ENCODE measurements at places on chromosomes 2 and 18. TPM values are rescaled to one million over a fixed set of nuclear protein-coding genes. Genes with fewer than 3 reads are reported as not detected.

CDH20 gene
- not detected for total RNA-seq

DNA sequence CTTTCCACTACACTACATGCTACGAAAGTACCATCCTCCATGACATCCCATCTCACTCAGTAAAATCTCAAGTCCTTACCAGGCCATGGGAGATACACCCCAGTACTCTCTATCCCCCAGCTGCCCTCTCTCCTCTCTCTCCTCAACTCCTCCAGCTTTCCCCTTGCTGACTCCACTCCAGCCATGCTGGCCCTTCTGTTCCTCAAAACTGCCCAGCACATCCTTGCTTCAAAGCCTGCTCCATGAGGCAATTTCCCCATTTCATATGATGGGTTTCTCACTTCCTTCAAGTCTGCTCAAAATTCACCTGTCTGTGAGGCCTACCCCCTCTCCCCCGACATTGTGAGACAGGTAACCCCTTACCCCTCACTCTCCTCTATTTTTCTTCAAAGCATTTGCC is 8.6 kb downstream of the CHN1 start:
- DNase-seq, result no peak

GRCh38 chr2:181281206-181281832 is 175.9 kb upstream of the ITGA4 start:
- DNase-seq, result no peak

DNA sequence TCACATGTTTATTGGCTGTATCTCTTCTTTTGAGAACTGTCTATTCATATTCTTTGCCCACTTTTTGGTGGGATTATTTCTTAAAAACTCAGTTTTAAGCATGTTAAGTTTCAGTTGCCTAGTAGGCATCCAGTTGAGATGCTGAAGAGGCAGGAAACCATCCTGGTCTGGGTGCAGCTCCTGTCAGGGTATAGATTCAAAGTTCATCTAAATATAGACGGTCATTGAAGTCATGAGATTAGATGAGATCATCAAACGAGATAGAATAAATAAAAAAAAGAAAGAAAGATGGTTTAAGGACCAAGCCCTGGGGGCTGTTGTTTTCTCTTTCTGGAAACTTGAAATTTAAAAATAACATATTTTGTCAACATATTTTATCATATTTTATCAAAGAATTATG is 9.2 kb upstream of the DNAH7 start:
- DNase-seq, result peak; percentile 23

- no peak for DNase-seq
These were observed 45.5 kb upstream of the FOSL2 start for GRCh38 chr2:28347193-28347592.

DNA sequence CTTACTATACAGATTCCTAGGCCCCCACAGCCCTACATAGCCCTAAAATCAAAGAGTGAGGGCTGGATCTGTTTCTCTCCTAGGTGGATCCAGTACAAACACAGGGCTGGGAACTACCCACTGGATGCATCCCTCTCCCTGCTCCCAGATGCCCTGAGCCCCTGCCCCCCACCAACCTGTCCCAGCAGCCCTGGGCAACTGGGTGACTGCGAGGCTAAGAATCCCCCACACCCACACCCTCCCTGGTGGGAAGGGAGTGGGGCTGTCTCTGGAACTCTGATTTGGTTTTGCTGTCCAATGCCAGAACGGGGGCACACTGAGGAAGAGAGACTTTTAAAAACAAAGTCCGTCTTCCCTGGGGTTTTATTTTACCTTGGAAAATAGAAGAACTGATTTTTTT is 113.1 kb downstream of the SMAD7 start:
- DNase-seq, result no peak

AFTPH gene
- total RNA-seq, result 42.3 TPM

EVX2 gene
- total RNA-seq, result not detected

DNA sequence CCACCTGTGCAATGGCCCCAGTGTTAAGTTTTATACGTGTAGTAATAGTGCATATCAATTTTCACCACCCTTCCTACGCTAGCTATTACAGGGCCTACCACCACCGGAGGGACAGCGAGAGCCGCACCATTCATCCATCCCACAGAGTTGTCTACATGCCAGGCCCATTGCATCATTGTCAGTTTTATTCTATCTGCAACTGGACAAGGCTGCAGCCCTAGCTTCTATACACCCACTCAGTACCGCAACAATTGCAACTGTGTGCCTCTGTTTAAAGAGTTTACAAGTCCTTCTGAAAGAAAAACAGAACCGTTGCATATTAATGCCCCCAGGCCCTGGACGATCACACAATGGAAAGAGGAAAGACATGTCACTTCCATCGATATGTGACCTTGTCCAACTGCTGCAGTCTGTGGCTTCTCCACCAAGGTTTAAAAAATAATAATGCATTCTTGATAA is 58.6 kb downstream of the ZEB2 start:
- peak; percentile 26 for DNase-seq

DNA sequence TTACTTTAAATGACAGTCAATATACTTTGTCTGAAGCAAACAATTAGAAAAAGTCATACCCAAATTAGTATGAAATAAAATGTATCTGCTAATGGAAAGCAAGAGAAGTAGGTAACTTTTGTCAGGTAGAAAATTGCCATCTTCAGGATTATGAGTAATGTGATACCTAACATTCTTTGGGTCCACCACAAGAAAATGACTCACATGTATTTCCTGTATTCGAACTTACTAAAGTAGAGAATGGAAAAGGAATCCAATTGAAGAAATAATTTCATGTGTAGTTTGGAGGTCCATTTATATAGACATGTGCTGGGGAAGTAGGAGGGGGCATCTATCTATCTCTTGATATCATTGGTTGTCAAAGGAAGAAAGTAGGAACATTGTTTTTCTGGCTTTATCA is 636.2 kb upstream of the CHAC2 start:
- no peak for DNase-seq

DNA sequence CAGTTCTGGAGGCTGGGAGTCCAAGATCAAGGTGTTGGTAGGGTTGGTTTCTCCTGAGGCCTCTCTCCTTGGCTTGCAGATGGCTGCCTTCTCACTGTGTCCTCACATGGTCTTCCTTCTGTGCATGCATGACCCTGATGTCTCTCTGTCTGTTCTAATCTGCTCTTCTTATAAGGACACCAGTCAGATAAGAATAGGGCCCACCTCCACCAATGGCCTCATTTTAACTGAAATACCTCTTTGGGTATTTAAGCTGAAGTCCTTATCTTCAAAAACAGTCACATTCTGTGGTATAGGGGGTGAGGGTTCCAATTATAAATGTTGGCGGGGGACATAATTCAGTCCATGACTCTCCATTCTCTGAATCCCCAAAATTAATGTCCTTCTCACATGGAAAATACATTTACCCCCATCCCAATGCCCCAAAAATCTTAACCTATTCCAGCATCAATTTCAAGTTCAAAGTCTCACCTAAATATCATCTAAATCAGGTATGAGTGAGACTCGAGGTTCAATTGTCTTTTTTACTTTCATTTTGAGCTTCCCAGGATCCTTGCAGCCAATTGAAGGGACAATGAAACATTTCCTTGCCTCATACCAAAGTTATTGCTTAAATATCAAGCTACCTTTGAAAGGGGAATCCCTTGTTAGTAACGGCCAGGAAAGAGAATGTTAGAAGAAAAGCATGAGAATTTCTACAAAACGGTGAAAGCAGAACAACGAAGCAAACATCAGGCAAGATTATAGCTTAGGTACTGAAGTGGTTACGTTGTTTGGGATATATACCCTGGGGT is 20.6 kb upstream of the CNOT11 start:
- DNase-seq, result no peak

FABP1 gene
- 3,583 TPM for total RNA-seq

SH3RF3 gene
- 3.0 TPM for total RNA-seq

DNA sequence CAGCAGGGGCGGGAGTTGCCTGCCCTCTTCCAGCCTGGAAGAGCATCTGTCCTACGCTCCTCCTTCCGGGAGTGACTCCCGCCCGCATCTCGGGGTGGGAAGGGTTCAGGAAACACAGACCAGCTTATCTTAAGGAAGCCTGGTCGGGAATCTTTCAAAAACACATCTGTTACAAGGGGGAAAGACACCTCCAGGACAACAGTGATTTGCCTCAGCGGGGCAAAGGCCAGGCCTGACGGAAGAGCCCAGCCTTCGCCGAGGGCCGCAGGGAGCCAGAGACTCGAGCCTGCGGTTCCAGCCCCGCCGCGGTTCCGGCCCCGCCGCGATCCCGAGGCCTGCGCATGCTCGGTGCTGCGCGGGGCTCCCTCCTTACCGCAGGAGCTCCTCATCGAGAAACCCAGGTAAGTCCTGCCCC is 38.1 kb upstream of the TGIF1 start:
- DNase-seq, result peak; percentile 49

DNA sequence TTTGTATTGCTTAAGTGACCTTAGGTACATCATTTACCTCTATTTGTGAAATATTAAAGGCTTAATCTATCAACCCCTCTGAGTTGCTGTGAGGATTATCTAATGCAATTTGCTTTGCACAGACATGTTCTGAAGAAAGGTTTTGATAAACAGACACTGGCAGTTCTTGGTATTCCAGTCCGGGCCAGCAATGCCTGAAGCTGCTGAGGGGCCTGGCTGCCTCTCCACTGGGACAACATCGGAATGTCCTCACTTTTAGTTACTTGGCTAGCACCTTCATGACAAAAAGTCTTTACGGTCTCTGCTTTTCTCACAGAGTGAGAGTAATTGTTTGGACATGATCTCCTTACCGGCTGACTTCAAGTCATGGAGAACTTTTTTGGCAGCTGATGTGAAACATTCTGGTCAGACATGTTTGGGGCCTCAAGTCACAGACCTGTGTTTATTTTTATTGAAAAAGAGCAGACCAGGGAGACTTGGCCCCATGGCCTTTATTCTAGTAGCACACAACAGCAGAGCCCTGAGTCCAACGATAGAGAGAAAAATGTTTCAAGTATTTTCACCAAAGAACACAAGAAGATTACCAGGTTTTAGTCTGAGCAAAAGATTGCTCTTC is 1112.3 kb upstream of the FANCL start:
- DNase-seq, result no peak

DNA sequence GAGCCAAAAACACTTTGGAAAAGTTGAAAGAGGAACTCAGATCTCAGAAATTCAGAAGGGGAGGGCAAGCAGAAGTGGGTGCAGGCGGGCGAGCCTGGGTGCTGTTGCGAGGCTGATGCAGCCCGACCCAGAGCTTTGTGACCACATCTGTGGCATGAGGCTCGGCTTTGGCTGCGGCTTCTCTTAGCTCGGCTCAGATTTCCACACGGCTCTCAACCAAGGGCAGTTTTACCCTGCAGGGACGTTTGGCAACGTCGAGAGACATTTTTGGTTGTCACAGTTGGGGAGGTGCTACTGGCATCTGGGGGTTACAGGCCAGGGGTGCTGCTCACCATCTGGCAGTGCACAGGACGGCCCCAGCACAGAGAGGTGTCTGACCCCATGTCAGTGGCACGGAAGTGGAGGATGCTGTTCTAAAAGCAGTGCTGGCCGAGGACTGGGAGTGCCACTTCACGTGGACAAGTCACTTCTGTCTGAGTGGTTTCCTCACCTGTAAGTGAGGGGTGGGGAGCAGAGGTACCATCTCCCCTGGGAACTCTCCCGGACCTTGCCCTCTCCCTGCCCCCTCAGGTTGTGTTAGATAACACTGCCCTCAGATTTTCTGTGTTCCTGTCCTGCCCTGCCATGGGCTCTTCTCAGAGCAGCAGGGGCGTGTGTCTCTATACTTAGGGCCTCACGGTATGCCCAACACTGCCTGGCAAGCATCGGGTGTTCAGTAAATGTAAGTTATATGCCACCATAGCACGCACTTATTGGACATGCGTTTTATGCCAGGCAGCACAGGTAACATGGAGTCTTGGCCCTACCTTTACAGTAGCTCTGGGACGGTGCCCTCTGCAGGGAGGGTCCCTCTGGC is 48.7 kb upstream of the FAHD2A start:
- DNase-seq, result no peak

DNA sequence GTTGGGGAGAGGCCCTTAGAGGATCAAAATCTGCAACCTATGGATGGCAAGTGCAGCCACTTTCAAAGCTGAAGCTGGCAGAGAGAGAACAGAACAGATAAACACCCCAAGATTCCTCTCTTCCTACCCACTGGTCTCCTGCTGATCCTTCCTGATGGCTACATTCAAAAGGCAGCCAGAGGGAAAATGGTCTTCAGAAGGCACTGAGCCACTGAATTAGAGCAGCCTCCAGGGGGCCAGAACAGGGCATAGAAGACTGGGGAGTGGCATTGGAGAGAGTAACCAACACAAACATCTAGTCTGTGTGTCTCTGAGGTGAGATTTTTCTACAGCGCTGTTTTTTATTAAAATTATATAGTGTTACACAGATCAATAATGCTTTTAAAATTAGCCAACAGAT is 432.6 kb downstream of the PARD3B start:
- DNase-seq, result no peak

STPG4 gene
- 0.82 TPM for total RNA-seq

ERBB4 gene
- total RNA-seq, result 12.7 TPM

DNA sequence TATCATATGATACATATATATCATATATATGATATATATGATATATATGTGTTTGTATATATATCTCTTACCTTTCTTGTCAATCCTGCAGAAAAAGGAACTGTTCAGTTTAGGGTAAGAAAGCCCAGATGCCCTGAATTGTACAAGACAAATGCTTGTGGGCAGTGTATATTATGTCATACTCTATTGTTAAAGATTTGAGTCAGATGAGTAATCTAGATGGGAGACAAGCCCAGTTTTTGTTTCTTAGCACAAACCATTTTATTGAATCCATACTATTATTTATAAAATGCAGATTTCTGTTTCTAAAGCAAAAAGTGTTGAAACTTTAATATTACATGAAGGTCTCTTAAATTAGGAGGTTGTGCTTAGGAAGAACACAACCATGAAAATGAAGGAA is 90.6 kb downstream of the VRK2 start:
- no peak for DNase-seq

- DNase-seq, result no peak
These were observed 29.0 kb downstream of the B4GALT6 start for GRCh38 chr18:31655354-31655753.

ONECUT2 gene
- total RNA-seq, result 0.14 TPM

DNA sequence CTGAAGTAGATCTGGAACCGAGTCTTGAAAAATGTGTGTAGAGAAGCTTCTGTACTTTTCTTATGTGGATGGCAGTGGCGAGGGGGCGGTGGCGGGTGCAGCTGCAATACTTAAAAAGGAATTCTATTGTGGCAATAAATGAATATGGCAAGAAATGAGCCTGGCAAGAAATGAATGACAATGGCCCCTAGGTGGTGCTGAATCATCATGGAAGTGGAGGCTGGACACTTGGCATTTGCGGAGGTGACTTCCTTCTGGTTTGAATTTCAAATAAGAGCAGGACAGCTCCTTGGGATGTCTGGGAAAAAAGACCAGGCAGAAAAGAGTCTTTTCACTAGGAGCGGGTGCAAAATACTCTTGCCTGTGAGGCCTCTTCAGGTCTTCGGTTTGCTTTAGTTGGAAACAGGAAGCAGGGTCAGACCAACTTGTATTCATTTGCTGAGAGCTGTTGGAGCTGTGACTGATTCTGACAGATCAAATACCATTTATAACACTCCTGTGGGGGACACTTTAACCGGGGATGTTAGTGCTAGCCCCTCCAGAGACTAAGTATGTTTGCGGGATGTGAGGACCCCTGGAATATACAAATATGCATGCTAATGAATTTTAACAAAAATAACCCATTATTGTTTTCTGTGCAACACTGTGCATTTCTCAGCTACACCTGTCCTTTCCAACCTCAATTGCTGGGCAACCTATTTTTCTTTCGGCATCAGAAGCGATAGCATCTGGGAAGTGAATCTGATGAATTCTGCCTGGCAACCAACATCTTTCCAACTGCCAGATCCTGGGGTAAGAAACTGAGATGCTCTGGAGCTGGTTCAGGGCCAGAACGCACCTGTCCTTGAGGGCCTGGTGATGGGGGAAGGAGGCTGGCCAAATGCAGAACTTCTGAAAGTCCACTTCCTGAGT is 35.4 kb downstream of the FASTKD2 start:
- DNase-seq, result peak; percentile 57

- no peak for DNase-seq
These were observed 99.1 kb upstream of the PELI1 start for GRCh38 chr2:64243081-64244036.
